Glomerular endothelial cell (primary cell): ENCODE measurements at places on chromosomes 12 and 14. TPM values are rescaled to one million over a fixed set of nuclear protein-coding genes. Genes with fewer than 3 reads are reported as not detected.

- DNase-seq, result no peak
Observed at GRCh38 chr12:122021193-122021821, 377 bp upstream of the BCL7A start.

- DNase-seq, result no peak
Observed at GRCh38 chr12:70557583-70558191, 79.5 kb downstream of the PTPRB start.

- DNase-seq, result no peak
Observed at GRCh38 chr14:68791078-68791901, 1.6 kb downstream of the ZFP36L1 start.

- no peak for DNase-seq
Observed at GRCh38 chr12:125922330-125922729, 857.1 kb downstream of the AACS start.

- DNase-seq, result no peak
Observed at GRCh38 chr12:47216150-47216677, 136.5 kb upstream of the AMIGO2 start.

DNA sequence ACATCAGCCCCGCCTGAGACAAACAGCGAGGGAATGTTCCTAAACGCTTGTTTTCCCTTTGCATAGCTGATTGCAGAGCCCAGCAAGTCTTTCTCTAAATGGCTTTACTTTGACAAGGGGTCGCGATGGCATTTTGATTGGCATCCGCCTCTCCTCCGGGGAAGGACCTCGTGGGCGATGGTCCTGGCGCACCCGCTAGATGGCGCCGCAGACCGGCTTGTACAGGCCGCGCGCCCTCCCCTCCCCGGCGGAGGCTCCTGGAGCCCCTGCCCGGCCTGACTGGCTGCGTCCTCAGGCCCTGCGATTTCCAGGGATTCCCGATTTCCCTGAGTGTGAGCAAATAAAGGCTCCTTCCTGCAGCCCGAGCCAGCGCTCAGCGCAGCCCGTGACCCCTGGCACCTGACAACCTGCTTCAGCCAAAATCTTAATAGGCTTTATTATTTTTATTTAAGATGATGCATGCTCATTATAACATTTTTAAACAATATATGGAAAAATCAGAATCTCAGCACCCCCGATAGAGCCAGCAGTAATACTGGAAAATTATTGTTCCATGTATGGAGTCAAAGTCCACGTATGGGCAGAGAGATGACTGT lies 468.3 kb downstream of the AACS start:
- no peak for DNase-seq

DNA sequence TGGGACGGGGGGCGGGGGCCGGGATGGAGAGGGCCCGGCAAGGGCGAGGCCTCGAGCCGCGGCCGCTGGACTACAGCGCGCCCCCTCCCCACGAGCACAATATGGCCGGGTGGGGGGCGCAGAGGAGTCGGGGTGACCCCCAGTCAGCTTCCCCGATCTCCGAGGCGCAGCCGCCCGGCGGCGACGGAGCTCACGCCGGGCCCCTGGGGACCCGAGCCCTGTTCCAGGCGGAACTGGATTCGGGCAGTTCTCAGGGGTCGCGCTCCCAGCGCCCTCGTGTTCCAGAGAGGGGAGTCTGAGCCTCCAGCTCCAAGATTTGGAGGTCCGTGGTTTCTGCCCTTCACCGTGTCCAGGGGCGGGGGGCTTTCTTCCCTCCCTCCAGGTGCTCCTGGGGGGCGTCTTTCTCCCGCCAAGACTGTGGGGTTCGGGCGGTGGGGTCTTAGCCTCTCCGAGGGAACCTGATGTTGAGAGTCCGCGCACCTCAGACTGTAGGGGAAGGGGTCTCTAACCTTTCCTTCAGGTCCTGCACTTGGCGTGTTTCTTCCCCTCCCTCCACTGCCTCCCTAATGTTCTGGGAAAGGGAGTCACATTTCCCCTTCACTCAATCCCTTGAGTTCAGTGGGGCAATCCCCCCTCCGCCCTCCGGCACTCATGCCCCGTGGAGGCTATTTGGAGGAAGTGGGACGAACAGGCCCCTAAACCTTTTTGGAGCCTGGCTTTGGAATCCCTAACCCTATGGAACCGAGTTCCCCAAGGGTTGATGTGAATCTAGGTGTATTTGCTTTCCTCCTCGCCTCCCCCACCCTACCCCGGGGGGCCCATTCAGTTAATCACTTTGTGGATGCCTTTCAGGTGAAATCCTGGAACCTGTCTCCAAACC lies 584 bp downstream of the ACVR1B start:
- DNase-seq, result no peak

The MDP1 gene
- 10.2 and 11.2 TPM in 2 replicates for total RNA-seq

The CMKLR1 gene
- total RNA-seq, result 0.05 and 0.06 TPM in 2 replicates
